ENCODE measurements at places on chromosomes 2 and 18. TPM values are rescaled to one million over a fixed set of nuclear protein-coding genes. Genes with fewer than 3 reads are reported as not detected.
A peak's percentile ranks its signal among the peaks of the same experiment; 100 is the strongest.

Gene AGXT
- 1.6 TPM for total RNA-seq

Gene PNPT1
- 10.1 TPM for total RNA-seq

Gene PARD3B
- 15.0 TPM for total RNA-seq

Gene GAREM1
- 16.1 TPM for total RNA-seq

- H3K27me3 ChIP-seq: no peaks in the 10 kb centered on the region
- DNase-seq: no peak
- H3K4me1 ChIP-seq: no peaks in the 10 kb centered on the region
- H3K4me3 ChIP-seq: no peak overlapping the region
- H3K36me3 ChIP-seq: no peaks in the 10 kb centered on the region
These were observed 11.8 kb downstream of the CYP27C1 start for GRCh38 chr2:127208313-127208712.

- no peak overlapping the region for H3K27ac ChIP-seq
- no peak overlapping the region for H3K4me3 ChIP-seq
- H3K4me1 ChIP-seq: no peaks in the 10 kb centered on the region
- H3K27me3 ChIP-seq: no peaks in the 10 kb centered on the region
- no peaks in the 10 kb centered on the region for H3K36me3 ChIP-seq
- DNase-seq: no peak
These were observed 48.0 kb downstream of the NAB1 start for GRCh38 chr2:190696792-190697398.

DNA sequence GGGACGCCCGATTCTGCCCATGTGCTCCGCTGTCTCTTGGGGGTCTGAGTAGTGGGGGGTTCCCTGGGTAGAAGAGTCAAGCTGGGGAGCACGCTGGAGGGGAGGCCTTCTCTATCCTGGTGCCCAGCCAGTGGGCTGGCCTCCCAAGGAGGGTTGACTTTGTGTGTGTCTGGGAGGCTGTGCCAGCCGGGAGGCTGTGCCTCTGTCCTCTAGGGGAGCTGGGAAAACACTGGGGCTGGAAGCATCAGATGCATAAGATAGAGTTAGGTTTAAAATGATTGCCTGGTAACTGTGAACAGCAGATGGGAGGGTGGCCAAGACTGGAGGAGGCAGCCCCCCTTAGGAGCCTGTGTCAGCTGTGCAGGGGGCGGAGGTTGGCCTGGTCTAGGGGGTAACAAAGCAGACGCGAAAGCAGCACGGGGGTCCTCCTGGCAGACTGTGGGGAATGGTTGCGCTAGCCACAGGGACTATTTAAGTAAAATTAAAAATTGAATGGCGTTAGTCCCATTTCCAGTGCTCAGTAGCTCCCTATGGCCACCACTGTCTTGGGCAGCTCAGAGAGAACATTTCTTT lies 1.3 kb downstream of the ING5 start:
- H3K4me1 ChIP-seq: peaks cover 21% of the 10 kb centered on the region
- H3K36me3 ChIP-seq: no peaks in the 10 kb centered on the region
- peak; percentile 23 for DNase-seq
- H3K27me3 ChIP-seq: no peaks in the 10 kb centered on the region

- H3K4me1 ChIP-seq: no peaks in the 10 kb centered on the region
- H3K36me3 ChIP-seq: no peaks in the 10 kb centered on the region
- DNase-seq: no peak
- no peak overlapping the region for H3K27ac ChIP-seq
- no peak overlapping the region for H3K4me3 ChIP-seq
- H3K27me3 ChIP-seq: no peaks in the 10 kb centered on the region
These were observed 1355.4 kb upstream of the ACVR2A start for GRCh38 chr2:146489386-146489785.

DNA sequence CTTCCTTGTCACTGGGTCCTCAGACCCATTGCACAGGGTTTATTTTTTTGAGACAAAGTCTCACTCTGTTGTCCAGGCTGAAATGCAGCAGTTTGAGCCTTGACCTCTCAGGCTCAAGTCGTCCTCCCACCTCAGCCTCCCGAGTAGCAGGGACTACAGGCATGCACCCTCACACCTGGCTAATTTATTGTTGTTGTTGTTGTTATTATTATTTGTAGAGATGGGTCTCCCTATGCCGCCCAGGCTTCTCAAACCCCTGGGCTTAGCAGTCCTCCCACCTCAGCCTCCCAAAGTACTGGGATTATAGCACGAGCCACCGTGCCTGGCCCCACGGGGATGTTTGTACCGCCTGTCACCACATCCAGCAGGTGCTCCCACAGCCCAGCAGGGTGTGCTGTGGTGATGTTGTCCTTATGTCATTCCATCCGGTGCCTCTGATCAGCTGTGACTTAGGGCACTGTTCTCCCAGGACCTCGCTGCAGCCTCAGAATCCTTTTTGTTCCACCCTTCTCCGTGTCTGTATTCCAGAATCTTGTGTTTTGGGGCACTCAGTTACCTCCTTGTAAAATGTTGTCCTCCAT lies 182.3 kb downstream of the INO80D start:
- no peaks in the 10 kb centered on the region for H3K36me3 ChIP-seq
- DNase-seq: peak; percentile 50
- H3K4me3 ChIP-seq: no peak overlapping the region
- H3K27ac ChIP-seq: no peak overlapping the region
- H3K4me1 ChIP-seq: no peaks in the 10 kb centered on the region

DNA sequence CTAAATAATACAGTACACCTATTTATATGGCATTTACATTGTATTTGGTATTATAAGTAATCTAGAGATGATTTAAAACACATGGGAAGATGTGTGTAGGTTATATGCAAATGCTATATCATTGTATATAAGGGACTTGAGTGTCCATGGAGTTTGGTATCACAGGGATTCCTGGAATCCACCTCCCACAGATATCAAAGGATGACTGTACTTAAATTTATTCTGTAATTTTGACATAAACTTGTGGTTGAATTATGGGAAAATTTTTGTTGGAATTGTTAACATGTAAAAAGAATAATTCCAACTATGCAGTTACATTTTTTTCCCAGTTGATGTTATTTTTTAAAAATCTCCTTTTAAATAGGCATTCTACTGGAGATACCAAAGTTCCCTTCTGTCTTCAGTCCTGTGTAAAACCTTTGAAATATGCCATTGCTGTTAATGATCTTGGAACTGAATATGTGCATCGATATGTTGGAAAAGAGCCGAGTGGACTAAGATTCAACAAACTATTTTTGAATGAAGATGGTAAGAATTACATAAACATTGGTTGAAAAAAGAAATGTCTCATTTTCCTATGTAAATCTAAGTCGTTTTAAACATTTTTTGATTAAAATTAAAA lies 24.1 kb downstream of the GLS start:
- H3K27me3 ChIP-seq: no peaks in the 10 kb centered on the region
- no peak overlapping the region for H3K4me3 ChIP-seq
- H3K27ac ChIP-seq: no peak overlapping the region
- no peak for DNase-seq
- H3K4me1 ChIP-seq: no peaks in the 10 kb centered on the region

- H3K4me3 ChIP-seq: no peak overlapping the region
- DNase-seq: peak; percentile 81
- no peak overlapping the region for H3K27ac ChIP-seq
- H3K4me1 ChIP-seq: peaks cover 30% of the 10 kb centered on the region
- H3K36me3 ChIP-seq: no peaks in the 10 kb centered on the region
These were observed 41.1 kb downstream of the NHEJ1 start for GRCh38 chr2:219119422-219120043.

DNA sequence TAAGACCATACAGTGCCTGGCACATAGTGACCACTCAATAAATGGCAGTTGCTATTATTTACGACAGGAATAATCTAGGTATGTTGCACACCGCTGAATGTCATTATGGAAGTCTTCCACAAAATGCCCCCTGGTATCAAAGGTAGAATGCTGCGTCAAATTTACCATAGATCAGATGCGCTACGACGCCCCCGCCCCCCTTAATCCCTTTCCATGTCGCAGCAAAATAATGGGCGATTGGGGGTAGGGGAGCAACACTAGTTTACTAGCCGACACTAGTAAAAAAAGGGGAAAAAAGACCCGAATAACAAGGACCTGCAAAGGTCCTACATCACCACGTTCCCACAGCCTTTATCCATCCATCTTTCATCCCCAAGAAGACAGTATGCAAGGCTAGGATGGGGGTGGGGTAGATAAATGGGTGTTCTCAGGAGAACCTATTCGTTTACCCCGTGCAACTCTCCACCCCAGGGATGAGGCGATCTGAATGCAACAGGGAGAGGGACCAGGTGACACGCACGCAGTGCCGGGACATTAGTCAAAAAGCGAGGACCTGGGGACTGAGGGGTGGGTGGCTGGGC lies 455 bp downstream of the PREPL start:
- peak overlapping the region; percentile 84 for H3K4me3 ChIP-seq
- H3K4me1 ChIP-seq: peaks cover 44% of the 10 kb centered on the region
- no peaks in the 10 kb centered on the region for H3K27me3 ChIP-seq
- no peaks in the 10 kb centered on the region for H3K36me3 ChIP-seq
- no peak for DNase-seq
- H3K27ac ChIP-seq: peak overlapping the region; percentile 86

DNA sequence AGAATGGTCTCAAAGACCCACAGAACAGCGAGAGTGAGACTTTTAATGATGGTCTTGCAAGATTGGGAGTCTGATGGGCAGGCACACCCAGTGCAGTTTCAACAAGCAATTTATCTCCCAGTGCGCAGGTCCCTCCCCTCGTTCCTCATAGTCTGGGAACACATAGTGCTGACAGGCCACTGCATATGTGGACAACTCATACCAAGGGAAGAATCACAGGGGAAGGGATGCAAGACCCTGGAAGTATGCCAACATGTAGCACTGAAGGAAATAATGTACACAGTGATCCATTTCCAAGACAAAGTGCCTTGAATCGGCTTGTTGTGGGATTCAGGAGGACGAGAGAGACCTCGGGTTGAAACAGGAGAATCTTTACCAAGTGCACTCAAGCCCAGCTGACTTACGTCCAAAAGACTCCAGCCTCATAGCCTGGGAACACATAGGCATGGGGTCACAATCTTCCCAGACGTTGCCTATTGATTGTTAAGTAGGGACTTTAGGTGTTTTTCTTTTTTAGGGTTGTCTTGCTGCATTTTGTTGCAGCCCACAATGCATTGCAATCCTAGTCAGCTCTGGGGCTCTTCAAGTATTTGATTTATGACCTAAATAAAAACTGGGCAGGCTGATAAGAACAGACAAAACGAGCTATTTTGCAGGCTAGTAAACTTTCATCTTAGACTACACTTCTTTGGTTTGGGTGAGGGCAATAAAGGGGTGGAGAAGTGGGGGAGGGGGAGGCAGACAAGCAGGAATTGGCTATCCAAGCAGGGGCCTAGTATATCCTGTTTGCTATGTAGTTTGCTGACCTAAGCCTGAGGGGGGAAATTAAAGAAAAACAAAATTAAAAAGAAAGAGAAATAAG lies 24.7 kb upstream of the SERPINB5 start:
- H3K4me3 ChIP-seq: no peak overlapping the region
- no peak for DNase-seq
- H3K27ac ChIP-seq: peak overlapping the region; percentile 56
- H3K4me1 ChIP-seq: peaks cover 20% of the 10 kb centered on the region
- no peaks in the 10 kb centered on the region for H3K36me3 ChIP-seq

GRCh38 chr2:34112161-34112560 lies 513.1 kb upstream of the FAM98A start:
- no peak overlapping the region for H3K27ac ChIP-seq
- H3K4me3 ChIP-seq: no peak overlapping the region
- no peaks in the 10 kb centered on the region for H3K4me1 ChIP-seq
- H3K27me3 ChIP-seq: no peaks in the 10 kb centered on the region
- DNase-seq: no peak
- H3K36me3 ChIP-seq: no peaks in the 10 kb centered on the region

Gene GDF7
- total RNA-seq: 2.0 TPM

DNA sequence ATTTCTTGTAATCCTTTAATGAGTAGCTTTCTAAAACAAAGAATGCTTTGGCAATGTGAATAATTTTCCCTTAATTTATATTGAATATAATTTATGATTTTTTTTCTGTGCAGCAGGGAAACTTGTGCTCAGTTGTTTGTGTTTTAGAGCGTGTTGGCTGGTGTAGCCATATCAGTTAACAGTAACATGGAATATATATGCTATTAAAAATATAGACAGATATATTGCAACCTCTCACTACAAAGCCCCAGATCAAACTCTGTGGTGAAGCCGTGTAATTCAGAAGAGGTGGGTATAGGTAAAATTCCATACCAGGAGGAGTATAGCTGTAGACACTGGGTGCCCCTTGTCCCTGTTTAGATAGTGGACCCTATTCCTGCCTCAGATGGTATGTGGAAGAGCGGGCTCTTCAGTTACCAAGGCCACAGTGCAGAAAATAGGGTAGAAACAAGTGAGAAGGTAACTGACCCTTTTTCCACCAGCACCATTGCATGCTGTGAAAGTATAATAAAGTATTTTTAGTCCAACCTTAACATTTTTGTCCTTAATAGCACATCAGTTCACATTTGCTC lies 18.1 kb upstream of the RASGRP3 start:
- peak overlapping the region; percentile 22 for H3K27ac ChIP-seq
- H3K4me3 ChIP-seq: no peak overlapping the region
- no peak for DNase-seq
- peaks cover 14% of the 10 kb centered on the region for H3K4me1 ChIP-seq
- no peaks in the 10 kb centered on the region for H3K36me3 ChIP-seq

DNA sequence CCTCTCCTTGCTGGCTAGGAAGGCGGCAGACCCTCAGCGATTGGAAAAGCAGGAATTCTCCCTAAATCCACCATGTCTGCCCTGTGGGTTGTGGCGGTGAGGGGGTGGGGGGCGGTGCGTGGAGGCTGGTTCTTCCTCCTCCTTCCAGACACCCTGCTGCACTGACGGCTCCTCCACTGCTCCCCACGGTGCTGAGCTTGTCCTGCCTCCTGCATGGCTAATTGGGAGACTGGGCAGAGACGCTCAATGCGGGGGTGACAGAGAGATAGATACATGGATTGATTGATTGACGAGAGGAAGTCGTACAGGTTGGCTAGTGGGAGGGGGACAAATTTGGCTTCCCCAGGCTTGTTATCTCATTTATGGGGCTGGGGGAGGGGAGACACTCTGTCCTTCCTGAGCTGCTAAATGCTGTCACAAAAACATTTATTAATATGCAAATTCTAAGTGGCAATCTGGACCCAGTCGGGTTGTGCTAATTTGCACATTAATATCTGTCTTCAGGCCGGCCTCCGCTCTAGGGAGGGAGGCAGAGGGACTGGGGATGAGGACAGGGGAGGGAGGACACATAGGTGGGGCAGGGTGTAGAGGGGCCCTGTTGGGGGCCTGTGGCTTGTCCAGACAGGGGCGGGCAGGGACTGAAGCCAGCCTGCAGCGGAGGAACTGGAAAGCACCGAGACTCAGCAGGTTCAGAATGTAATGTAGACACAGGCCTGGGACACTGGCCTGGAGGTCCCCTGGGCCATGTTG lies 181.6 kb downstream of the CELF4 start:
- H3K4me1 ChIP-seq: no peaks in the 10 kb centered on the region
- no peak overlapping the region for H3K4me3 ChIP-seq
- no peaks in the 10 kb centered on the region for H3K27me3 ChIP-seq
- no peak overlapping the region for H3K27ac ChIP-seq
- no peak for DNase-seq

GRCh38 chr18:26190506-26190905 lies 35.7 kb upstream of the TAF4B start:
- H3K36me3 ChIP-seq: no peaks in the 10 kb centered on the region
- no peak overlapping the region for H3K27ac ChIP-seq
- H3K4me1 ChIP-seq: no peaks in the 10 kb centered on the region

Gene WIPF1
- 8.0 TPM for total RNA-seq

Gene TEX44
- total RNA-seq: not detected

Measured in body of pancreas (tissue), 4 donors.